Tongue (tissue), 3 donors: ENCODE measurements at places on chromosomes 3 and 15. TPM values are rescaled to one million over a fixed set of nuclear protein-coding genes. Genes with fewer than 3 reads are reported as not detected.

DNA sequence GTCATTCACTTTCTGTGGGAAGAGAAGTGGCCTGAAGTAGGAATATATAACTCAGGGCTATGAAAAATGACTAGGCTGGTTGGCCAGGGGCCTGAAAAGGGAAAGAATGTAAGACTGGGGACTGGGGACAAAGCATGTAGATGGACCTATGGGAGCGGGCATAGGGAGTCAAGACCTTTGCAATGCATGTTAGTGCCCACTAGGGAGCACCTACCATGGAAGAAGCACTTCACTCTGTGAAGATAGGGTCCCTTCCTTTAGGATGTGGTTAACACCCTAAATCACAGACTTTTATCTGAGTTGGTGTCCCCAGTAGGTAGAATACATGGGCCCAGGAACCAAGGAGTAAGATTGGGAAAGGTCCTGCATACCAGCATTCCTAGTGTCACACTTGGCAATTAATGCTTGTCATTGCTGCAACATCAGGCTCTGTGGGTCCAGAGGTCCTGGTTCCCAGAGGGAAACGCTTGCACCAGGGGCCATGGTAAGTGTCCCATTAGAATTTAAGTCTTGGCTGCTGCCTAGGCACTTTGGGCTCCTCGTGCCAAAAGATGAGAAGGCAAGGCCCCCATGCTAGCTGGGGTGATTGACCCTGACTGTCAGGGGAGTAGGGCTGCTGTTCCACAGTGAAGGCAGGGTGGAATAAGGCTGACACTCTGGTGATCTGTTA lies 79.6 kb downstream of the CRYGS start:
- DNase-seq: no peak

DNA sequence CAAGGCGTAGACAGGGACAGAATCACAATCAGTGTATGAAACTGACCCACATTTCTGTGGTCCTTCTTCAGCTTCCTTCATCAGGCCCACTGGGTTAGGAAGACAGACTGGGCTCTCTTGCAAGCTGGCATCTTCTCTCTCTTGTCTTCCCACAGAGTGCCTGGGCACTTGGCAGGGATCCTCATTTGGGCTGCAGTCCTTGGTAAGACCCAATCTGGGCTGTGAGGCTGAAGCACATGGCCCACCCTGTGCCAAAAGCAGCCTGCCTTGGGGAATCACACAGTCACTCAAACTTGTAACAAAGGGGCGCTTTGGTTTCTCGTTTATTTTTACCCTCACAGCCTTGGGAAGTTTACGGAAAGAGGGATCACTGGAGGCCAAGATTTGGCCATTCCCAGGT lies 8.2 kb upstream of the EPHB3 start:
- no peak for DNase-seq

- DNase-seq: no peak
Observed at GRCh38 chr3:170083343-170083742, 45.5 kb downstream of the GPR160 start.

DNA sequence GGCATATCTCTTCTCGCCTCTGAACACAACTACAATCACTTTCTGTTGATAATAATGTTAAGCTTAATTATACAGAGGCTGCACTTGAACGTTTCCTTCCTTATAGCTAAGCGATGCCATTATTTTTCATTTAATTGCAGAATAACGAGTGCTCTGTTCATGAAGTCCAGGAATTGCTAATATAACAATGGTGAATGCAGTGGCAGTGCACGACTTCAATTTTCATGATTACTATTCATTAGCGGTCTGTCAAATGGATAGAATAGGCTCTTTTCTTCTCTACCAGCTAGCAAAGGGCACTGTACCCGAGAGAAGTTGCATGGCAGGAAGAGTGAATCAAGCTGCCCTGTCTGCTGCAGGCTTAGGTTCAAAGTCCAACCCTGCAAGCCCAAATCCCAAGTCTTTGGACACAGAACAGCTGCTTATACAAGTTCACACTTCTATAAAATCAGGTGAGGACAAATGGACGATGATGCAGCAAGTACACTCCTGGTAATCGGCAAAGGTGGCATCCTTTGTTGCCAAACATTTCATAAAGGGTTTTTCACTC lies 75.6 kb downstream of the PDZRN3 start:
- no peak for DNase-seq

- DNase-seq: no peak
Observed at GRCh38 chr3:180265551-180265950, 228.8 kb upstream of the PEX5L start.

- DNase-seq: no peak
Observed at GRCh38 chr15:62853114-62853840, 189.3 kb upstream of the TPM1 start.

GRCh38 chr3:17442332-17443049 lies 299.9 kb downstream of the TBC1D5 start:
- no peak for DNase-seq

- peak; percentile 63 for DNase-seq
Observed at GRCh38 chr3:143885780-143886427, 37.6 kb upstream of the SLC9A9 start.

- no peak for DNase-seq
Observed at GRCh38 chr3:161093895-161094294, 11.3 kb downstream of the B3GALNT1 start.

PCLAF gene
- 12.0 TPM for total RNA-seq

SST gene
- not detected for total RNA-seq

GAP43 gene
- 4.7 TPM for total RNA-seq

VEPH1 gene
- total RNA-seq: 7.8 TPM

SLMAP gene
- 133 TPM for total RNA-seq

CMTM7 gene
- total RNA-seq: 6.3 TPM

USP8 gene
- total RNA-seq: 42.3 TPM

SLCO2A1 gene
- total RNA-seq: 1.5 TPM
